ENCODE measurements at places on chromosomes 16 and 17.

GRCh38 chr17:16215965-16216316 lies 607 bp upstream of the NCOR1 start:
- DNase-seq, result no peak

DNA sequence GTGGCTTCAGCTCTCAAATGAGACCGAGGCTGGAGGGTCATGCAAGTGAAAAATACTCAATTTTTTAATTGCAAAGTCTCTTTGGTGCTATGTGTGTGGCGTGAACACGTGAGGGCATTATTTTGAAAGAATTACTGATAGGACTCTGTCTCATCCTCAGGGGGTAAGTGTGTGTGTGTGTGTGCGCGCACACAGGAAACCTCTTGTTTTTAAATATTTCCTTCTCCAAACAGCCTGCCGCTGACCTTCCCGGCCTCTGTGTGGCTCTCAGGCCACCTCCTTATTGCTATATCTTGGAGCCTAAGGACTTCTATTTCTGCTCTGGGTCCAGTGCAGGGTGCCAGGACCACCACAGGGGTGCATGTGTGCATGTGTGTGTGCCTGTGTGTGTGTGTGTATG lies 99.7 kb downstream of the CMIP start:
- DNase-seq, result no peak

- DNase-seq, result no peak
These were observed 182.7 kb downstream of the TMEM132E start for GRCh38 chr17:34762078-34762477.

GRCh38 chr16:70553645-70554044 lies 30.0 kb downstream of the SF3B3 start:
- DNase-seq, result no peak

- DNase-seq, result no peak
These were observed 5.4 kb downstream of the NQO1 start for GRCh38 chr16:69720822-69721430.
